ENCODE measurements at places on chromosomes 5 and 9. TPM values are rescaled to one million over a fixed set of nuclear protein-coding genes. Genes with fewer than 3 reads are reported as not detected.
A peak's percentile ranks its signal among the peaks of the same experiment; 100 is the strongest.

Gene UBAP1
- total RNA-seq, result 17.9 TPM

- no peak overlapping the region for H3K27ac ChIP-seq
- H3K4me1 ChIP-seq, result peaks cover 4% of the 10 kb centered on the region
- no peaks in the 10 kb centered on the region for H3K36me3 ChIP-seq
- DNase-seq, result no peak
Observed at GRCh38 chr5:157348049-157348400, 82.1 kb downstream of the CYFIP2 start.

DNA sequence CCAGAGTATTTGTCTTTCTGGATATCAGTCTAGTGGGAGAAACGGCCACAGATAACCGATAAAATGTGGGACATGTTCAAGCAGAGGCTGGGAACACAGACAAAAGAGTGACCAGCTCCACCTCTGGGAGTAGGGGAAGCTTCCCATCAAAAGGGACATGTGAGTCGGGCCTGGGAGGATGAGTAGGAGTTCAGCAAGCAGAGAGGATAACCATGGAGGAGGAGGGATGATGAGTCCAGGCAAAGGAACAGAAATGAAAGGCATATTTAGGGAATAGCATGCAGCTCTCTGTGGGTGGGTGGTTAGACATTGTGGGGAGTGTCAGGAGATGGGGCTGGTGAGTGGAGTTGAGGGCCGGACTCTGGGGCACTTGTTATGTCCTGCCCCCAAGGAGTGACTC lies 61.5 kb downstream of the ERGIC1 start:
- H3K27ac ChIP-seq, result no peak overlapping the region
- H3K4me1 ChIP-seq, result peaks cover 39% of the 10 kb centered on the region
- no peaks in the 10 kb centered on the region for H3K27me3 ChIP-seq
- DNase-seq, result no peak

- H3K27ac ChIP-seq, result no peak overlapping the region
- H3K27me3 ChIP-seq, result peaks cover 13% of the 10 kb centered on the region
- no peaks in the 10 kb centered on the region for H3K36me3 ChIP-seq
- peaks cover 19% of the 10 kb centered on the region for H3K4me1 ChIP-seq
- DNase-seq, result no peak
Observed at GRCh38 chr9:134221273-134222017, 57.1 kb upstream of the RNU6ATAC start.

- no peaks in the 10 kb centered on the region for H3K4me1 ChIP-seq
- no peak overlapping the region for H3K27ac ChIP-seq
Observed at GRCh38 chr5:133950821-133951612, 17.4 kb downstream of the C5orf15 start.

DNA sequence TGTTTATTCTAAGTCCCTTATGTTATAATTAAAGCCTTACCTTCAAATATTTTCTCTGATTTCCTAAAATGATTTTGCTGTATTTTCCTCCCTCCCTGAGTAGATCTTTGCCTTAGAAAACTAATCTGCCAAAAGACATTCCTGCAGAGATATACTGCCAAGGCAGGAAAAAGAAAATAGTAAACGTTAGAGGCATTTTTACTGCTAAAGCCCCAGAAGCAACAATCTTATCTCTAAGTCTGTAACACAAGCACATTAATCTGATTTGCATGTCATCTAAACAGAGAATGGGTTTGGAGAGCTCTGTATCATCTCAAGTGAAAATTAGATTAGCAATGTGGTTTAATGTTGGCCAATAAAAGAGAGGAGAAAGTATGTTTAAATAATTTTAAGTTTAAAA lies 847.7 kb downstream of the MAT2B start:
- DNase-seq, result peak; percentile 38
- no peaks in the 10 kb centered on the region for H3K27me3 ChIP-seq

DNA sequence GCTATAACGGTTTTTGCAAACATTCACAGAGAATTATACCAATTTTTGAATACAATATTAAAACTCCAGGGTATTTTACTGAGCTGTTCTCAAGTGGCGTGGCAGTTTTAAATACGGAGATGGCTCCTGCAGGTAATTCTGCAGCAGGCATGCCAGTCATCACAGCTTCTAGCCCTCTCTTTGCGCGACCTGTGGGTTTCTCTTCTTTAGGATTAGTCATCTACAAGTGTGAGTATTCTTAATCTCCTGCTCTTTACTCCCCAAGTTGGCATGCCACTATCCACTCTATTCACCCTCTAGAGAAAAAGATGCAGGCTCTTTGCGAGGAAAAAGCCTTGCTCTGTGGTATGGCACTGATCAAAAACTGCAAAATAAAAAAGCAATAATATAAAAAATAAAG lies 43.9 kb downstream of the ANKRD31 start:
- H3K27me3 ChIP-seq, result no peaks in the 10 kb centered on the region
- H3K36me3 ChIP-seq, result no peaks in the 10 kb centered on the region
- H3K4me3 ChIP-seq, result no peak overlapping the region
- DNase-seq, result no peak
- H3K27ac ChIP-seq, result no peak overlapping the region

- H3K4me1 ChIP-seq, result no peaks in the 10 kb centered on the region
- no peak overlapping the region for H3K27ac ChIP-seq
- no peak overlapping the region for H3K4me3 ChIP-seq
- DNase-seq, result no peak
- no peaks in the 10 kb centered on the region for H3K36me3 ChIP-seq
- no peaks in the 10 kb centered on the region for H3K27me3 ChIP-seq
Observed at GRCh38 chr9:75993434-75993833, 103.0 kb downstream of the PCSK5 start.

Data from muscle of leg (tissue), 16 donors.